ENCODE measurements at places on chromosomes 1 and 21.

GRCh38 chr1:23592209-23592892 is 33.0 kb upstream of the ID3 start:
- DNase-seq: no peak

DNA sequence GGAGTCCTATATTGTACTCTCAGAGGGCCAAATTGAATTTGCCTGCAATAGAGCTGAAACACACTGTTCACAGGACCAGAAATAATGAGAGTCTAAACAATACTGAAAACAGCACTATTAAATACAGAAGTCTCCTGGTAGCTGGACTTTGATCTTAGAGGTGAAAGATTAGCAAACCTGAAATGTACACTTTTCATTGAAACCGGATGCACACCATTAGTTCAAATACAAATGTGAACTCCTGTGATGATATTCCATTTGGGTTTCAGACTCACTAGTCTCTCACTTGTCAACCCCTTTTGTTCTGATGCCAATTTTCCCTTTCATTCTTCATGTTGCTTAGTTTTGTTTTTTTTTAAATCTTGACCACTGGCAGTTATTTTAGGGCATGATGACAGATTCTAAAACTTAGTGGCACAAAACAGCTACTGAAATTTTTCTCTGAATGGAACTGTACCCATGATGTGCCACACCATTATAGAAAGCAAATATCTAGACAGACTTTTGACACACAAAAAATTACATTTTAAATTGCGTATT is 5.9 kb upstream of the TNFSF4 start:
- no peak for DNase-seq

DNA sequence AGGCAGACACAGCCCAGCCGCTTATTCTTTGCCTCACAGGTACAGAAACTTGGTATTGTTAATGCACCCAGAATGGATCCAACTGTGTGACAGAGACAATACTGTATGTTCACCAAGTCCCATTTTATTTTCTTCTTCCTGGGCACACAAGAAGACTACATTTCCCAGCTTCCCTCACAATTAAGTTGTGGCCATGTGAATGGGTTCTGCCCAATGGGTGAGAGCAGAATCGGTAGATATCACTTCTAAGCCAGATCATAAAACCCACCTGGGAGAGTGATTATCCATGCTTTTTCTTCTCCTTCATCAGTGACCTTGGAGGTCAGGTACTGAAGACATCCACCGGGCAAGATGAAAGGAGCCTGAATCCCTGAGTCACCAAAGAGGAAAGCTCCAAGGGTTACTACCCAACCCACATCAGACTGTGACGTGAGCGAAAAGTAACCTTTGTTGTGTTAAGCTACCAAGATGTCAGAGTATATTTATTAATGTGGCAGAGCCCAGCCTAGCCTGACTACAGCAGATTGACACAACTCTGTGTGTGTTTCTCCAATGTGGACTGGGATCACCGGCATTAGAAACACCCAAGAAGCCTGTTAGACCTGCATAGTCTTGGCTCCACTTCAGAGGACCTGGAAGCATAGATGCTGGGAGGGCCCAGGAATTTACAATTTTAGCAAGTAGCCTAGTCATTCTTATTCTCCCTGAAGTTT is 79.1 kb upstream of the GRIK3 start:
- DNase-seq: no peak

DNA sequence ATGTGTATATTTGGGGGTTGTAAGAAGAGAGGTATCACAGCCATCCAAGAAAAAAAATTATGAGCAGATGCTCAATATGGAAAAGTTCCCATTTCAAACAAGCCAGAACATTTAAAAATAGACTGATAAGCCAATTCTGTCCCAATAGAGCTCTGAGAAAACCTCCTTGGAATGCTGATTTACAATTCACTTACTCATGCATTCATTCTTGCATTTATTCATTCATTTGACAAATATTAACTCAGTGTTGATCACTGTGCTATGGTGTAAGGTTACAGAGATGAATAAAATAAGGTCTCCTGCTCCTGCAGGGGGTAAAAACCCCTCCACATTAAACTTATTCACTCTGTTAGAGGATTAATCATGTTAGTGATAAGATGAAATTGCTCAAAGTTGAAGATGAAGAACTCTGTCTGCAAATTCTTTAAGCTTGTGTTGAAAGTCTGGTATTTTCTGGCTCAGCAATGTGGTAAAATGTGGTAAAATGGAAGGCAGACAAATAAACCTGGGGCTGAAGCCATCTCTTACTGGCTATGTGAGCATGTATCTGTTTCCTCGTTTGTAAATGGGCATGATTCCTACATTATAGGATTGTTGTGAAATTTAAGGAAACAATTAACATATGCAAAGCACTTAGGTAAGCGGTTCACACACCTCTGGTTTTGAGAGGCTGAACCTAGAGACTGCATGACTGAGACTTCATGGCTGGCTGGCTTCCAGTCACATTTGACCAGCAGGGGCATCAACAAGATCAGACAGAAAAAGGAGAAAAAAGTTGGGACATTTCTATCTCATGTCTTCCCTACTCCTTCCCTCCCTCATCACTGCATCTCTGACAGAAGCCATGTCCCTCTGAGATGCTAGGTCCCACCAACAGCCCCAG is 45.0 kb upstream of the DAB1 start:
- no peak for DNase-seq

- DNase-seq: no peak
Measured at GRCh38 chr1:16975211-16975610, 5.2 kb downstream of the MFAP2 start.

DNA sequence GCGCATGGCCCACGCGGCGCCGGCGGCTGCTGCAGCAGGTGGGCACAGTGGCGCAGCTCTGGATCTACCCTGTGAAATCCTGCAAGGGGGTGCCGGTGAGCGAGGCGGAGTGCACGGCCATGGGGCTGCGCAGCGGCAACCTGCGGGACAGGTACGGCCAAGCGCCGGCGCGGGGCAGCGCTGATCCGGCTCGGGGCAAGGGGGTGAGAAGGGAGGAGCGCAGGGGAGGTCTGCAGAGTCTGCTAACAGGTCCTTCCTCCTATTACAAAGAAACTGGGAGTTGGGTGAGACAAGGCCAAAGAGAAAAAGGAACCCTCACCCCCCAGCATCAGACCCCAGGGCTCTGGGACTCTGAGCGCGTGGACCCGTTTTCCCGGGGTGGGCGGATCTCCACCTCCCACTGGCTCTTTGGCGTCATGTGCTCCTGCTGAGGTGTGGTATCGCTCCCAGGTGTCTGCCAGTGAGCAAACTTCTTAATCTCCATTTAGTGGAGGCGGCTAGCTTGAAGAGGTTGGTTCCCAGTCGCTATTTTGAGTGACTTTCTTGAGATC is 431 bp downstream of the MTARC1 start:
- peak; percentile 65 for DNase-seq

DNA sequence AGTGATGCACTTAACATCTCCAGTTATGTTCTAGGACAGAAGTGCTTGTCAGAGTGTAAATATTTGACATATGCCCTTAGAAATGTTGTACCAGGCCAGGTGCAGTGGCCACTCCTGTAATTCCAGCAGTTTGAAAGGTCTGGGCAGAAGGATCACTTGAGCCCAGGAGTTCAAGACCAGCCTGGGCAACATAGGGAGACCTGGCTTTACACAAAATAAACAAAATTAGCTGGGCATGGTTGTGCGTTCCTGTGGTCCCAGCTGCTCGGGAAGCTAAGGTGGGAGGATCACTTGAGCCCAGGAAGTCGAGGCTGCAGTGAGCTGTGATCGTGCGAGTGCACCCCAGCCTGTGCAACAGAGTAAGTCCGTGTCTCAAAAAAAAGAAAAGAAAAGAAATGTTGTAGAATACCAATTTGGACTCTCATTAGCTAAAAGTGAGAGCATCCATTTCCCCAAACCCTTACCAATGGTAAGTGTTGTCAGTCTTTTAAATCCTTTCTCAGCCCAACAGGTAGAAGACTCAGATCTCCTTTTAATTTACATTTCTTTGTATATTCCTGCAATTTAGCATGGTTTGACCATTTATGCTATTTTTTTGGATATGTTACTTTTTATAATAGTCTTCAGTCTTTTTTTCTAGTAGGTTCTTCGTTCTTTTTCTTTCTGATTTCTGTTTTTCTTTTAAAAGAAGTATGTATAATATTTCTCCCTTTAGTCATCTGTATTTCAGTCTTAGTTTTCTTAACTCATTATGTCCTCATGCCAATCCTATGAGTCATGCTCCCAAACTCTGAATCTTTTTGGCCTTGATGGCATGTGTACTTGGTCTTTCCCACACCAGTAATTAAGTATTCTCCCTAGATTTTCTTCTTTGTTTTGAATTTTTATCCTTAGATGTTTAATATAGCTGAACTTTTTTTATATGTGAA is 74.4 kb downstream of the CAMTA1 start:
- DNase-seq: no peak

DNA sequence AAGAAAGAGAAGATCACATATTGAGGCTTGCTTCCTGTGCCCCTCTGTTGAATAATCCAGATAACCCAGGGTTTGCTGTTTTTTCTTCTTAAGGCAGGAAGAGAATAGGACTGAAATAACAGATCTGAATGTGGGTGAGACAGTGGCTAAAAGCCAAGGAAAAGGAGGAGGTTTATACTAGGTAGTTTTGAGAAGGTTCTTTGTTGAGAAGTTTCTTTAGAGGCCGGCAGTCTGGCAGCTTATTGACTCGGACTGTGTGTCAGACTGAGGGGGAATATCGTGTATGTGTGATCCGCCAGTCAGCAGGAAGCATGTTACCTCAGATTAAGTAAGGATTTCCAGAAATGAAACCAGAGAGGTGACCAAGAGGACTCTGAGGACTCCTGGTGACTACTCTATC is 119.8 kb downstream of the PLA2G4A start:
- DNase-seq: no peak

GRCh38 chr21:33281096-33281652 is 15.0 kb downstream of the IL10RB start:
- DNase-seq: no peak

GRCh38 chr1:100459358-100460114 is 78.4 kb upstream of the GPR88 start:
- DNase-seq: peak; percentile 75

GRCh38 chr1:41097105-41097504 is 75.6 kb upstream of the SLFNL1 start:
- DNase-seq: no peak

- no peak for DNase-seq
Measured at GRCh38 chr1:245448975-245449431, 294.2 kb downstream of the KIF26B start.

DNA sequence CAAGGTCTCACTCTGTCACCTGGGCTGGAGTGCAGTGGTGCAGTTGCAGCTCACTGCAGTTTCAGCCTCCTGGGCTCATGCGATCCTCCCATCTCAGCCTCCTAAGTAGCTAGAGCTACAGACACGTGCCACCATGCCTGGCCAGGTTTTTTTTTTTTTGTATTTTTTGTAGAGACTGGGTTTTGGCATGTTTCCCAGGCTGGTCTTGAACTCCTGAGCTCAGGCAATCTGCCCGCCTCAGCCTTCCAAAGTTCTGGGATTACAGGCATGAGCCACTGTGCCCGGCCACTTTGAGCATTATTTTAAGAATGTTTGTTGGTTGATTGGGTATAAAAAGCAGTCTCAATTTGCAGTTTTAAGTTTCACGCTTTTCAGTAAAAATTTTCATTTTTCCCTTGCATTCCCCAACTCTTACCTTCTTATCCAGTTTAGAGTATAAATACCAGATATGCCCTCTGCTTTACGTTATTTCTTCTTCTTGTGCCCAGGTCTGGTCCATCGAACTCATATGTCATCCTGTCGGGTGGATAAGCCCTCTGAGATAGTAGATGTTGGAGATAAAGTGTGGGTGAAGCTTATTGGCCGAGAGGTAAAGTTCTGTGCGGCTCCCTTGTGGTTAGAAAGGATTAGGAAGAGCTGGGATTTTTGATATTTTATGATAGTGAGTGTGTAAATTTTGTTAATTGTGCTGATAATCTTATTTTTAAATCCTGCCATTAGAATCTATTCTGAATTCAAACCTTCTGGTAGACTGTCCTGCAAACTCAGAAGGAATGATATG is 36.0 kb downstream of the FABP3 start:
- DNase-seq: no peak

- DNase-seq: no peak
Measured at GRCh38 chr1:245805532-245805931, 650.7 kb downstream of the KIF26B start.

GRCh38 chr1:26542771-26543451 is 13.3 kb downstream of the RPS6KA1 start:
- no peak for DNase-seq

GRCh38 chr1:227357927-227358302 is 39.6 kb upstream of the CDC42BPA start:
- DNase-seq: no peak

DNA sequence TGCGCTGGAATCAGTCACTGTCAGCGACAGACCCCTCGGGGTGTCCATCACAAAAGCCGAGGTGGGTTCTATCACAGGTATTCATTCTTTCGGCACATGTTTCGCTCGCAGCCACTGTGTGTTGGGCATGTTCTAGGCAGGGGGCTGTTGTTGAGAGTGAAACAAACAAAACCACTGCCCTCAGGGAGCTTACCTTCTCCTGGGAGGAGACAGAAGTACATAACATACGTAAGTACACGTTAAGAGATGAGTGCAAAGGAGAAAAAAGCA is 6.6 kb downstream of the ATF3 start:
- DNase-seq: no peak
